ENCODE measurements at places on chromosomes 11 and 22. TPM values are rescaled to one million over a fixed set of nuclear protein-coding genes. Genes with fewer than 3 reads are reported as not detected.
A peak's percentile ranks its signal among the peaks of the same experiment; 100 is the strongest.

DNA sequence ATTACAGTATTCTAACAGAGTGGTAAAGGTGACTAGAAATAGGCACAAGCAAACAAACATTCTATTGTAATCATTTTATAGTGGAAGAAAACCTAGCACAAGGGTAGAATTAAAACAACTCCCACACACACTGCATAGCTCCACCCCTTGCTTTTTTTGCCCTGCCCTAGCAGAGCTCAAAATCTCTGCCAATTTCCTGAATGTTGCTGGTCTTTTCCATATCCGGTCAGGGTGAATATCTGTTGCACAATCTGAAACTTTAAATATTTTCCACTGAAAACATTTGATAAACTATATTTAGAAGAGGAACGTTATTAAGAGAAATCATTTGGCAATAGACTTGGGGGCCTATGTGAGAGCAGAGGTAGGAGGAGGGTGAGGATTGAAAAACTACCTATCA lies 2.7 kb downstream of the SPA17 start:
- peak; percentile 50 for DNase-seq

DNA sequence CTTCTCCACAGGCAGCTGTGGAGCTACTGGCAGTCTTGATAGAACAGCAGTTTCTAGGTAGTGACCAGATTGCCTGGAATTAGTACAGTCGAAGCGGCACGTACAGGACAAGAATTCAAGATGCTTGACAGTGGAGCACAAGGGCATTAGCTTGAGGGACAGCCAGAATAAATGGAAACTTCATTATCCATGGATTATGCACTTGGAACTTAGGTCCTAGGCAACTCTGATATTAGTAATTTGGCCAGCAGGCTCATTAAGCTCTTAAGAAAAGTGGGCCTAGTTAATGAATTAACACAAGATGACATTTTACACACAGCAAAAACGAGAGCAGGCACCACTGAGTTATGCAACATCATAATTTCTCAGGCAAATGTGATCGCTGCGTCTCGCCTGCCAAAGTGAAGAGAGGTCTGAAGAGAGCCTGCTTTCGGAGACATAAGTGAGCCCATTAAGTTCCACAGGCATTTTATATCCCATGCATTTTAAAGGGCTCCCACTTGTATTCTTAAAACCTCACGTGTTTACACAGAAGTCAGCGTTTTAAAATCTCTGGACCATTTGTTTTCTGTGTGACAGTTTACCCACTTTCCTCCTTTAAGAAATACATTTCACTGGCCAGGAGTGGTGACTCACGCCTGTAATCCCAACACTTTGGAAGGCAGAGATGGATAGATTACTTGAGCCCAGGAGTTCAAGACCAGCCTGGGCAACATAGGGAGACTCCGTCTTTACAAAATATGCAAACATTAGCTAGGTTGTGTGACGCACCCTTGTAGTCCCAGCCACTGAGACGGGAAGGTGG lies 66.2 kb downstream of the COMMD9 start:
- no peak for DNase-seq

DNA sequence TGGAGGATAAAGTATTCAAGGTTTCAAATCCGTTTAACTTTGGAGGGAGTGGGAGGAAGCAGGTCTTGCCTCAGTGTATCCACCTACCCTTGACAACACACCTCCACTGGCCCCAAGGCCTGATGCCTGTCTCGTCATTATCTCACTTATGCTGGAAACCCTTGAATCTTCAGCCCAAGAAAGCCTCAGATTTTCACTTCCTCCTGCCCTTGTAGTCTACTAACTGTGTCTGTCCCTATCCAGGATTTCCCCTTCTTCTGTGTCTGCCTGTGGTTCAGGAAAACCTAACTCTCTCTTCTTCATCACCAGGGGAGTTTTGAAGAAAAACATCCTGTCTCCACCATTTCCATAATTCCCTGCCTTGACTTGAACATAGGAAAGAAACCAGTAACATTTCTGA lies 56.1 kb downstream of the SYT9 start:
- no peak for DNase-seq

GRCh38 chr11:62024936-62025486 lies 57.6 kb upstream of the FTH1 start:
- DNase-seq = no peak

GRCh38 chr22:26985931-26986782 lies 328.8 kb downstream of the MIAT start:
- DNase-seq = no peak

Gene KCNK7
- total RNA-seq = 0.83 TPM

Measured in ureter (tissue), 1 donor.